NCI-H1436 (cell line): ENCODE measurements at places on chromosomes 5 and 9.

GRCh38 chr9:128206484-128206883, 3.3 kb downstream of the DNM1 start:
- no peak for DNase-seq

DNA sequence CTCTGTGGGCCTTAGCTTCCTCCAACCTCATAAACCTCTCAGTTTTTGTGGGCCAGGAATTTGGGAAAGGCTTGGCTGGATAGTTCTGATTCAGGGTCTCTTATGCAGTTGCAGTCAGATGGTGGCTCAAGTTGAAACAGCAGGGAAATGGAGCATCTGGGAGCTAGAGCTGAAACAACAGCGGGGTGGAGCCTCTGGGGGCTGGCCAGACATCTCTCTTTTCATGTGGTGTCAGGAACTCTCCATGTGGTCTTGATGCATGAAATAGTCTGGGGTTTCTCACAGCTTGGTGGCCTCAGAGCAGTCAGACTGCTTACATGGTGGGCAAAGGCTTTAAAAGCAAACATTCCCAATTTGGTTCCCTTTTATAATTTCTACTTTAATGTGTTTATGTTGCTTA, 13.5 kb downstream of the ZNF346 start:
- DNase-seq, result no peak

- no peak for DNase-seq
Measured at GRCh38 chr5:34915856-34916192, 313 bp downstream of the BRIX1 start.

- DNase-seq, result no peak
Measured at GRCh38 chr5:141879941-141880738, 1.9 kb upstream of the PCDH1 start.

- DNase-seq, result no peak
Measured at GRCh38 chr9:131011274-131012022, 2.5 kb downstream of the LAMC3 start.
